ENCODE measurements at places on chromosomes 13 and 19. TPM values are rescaled to one million over a fixed set of nuclear protein-coding genes. Genes with fewer than 3 reads are reported as not detected.

Gene KLK6
- not detected for total RNA-seq

Gene CACNG6
- total RNA-seq: not detected

- H3K36me3 ChIP-seq: no peaks in the 10 kb centered on the region
- H3K4me3 ChIP-seq: no peak overlapping the region
- H3K27me3 ChIP-seq: no peaks in the 10 kb centered on the region
- no peak overlapping the region for H3K27ac ChIP-seq
- peak; percentile 36 for DNase-seq
- H3K4me1 ChIP-seq: no peaks in the 10 kb centered on the region
Observed at GRCh38 chr13:77868717-77869116, 49.9 kb downstream of the EDNRB start.

DNA sequence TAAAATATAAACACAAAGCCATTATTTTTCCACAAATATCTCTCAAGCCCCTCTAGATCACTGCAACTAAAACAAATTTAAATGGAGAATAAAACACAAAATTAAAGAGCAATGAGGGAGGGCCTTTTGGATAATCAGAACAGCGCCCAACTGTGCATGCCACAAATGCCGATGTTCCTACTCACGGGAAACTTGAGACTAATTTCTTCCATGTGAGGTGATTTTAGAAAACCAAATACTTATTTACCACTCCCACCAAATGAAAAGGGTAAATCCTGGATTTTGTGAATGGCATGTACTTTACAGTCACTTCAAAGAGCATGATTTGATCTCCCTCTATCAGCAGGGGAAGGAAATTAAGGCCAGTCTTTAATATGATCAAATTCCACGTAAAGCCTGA, 74.8 kb downstream of the SLC7A1 start:
- peak overlapping the region; percentile 94 for H3K27ac ChIP-seq
- peak; percentile 88 for DNase-seq
- H3K4me1 ChIP-seq: peaks cover 45% of the 10 kb centered on the region
- H3K36me3 ChIP-seq: peaks cover 50% of the 10 kb centered on the region
